ENCODE measurements at places on chromosomes 1 and 21.
A peak's percentile ranks its signal among the peaks of the same experiment; 100 is the strongest.

GRCh38 chr21:34642211-34643075 lies 26.4 kb upstream of the CLIC6 start:
- no peak for DNase-seq

DNA sequence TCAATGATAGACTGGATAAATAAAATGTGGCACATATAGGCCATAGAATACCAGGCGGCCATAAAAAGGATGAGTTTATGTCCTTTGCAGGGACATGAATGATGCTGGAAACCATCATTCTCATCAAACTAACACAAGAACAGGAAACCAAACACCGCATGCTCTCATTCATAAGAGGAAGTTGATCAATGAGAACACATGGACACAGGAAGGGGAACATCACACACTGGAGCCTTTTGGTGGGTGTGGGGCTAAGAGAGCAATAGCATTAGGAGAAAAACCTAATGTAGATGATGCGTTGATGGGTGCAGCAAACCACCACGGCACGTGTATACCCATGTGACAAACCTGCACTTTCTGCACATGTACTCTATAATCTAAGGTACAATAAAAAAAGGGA lies 883.4 kb upstream of the PRMT6 start:
- no peak for DNase-seq

DNA sequence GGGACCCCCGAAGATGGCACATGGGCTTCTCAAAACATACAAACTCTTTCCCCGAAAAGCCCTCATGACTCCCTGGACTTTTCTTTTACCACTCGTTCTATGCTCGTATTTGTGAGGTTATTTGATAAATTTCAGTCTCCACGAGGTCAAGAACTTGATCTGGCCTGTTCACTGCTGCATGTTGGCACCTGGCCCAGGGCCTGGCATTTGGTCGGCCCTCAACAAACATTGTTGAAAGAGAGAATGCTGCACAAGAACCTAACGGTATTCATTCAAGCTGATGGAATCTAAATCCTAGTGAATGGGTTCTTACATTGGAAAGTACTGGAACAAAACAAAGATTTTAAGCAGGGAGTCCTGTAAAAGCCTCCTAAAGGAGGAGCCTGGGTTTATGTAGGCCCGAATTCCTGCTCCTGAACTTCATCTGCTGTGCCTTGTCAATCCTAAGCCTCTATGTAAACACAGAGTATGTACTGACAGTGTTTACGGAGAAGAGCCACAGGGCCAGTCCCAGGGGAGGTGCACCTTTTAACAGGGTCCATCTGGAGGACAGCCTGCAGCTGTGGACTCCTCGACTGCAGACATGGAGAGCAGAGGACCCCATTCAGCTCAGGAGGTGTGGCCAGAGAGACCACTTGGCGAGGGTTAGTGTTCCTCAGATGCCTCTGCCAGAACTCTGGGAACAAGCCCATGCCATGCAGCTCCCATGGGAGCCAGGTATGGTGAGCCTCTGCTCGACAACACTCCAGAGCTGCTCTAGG lies 46.9 kb downstream of the L1TD1 start:
- no peak for DNase-seq

GRCh38 chr1:58791106-58791505 lies 7.3 kb upstream of the JUN start:
- no peak for DNase-seq

DNA sequence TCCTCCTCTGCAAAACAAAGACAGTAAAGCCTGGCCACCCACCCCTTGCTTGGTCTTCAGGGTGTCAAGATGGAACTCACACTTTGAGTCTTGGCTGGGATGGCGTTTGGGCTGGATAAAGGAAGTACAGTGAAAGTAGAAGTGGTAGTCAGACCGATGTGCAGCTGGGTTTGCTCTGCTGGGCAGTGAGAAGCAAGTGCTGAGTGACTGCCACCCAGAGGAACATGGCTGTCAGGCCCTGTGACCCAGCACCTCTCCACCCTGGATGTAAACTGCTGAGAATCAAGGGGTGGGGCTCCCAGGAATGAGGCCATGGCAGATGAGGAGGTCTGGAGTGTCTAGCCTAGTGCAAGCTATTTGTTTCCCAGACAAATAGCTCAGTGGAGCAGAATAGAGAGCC lies 51.2 kb downstream of the POFUT2 start:
- no peak for DNase-seq

- DNase-seq: no peak
Measured at GRCh38 chr1:33468531-33468930, 3.9 kb upstream of the ZSCAN20 start.

DNA sequence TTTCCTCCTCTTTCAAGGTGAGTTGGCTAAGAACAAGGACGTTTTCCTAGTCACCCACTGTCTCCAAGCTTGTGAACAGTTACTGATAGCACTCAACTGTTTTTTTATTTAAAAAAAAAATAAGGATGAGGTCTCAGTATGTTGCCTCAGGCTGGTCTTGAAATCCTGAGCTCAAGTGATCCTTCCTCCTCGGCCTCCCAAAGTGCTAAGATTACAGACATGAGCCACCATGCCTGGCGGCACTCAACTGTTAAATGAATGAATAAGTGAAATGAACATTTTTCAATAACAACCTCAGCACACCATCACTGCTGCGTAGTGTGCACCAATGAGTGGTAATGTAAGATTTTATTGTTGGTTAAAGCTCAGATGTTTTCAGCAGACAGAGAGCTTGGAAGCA lies 214.1 kb upstream of the NRIP1 start:
- DNase-seq: no peak

GRCh38 chr1:220917535-220918209 lies 38.4 kb downstream of the HLX start:
- no peak for DNase-seq

GRCh38 chr1:202163281-202164270 lies 3.2 kb upstream of the PTPN7 start:
- DNase-seq: no peak

- no peak for DNase-seq
Measured at GRCh38 chr1:119733754-119734153, 22.0 kb downstream of the PHGDH start.

GRCh38 chr1:244236101-244236500 lies 185.0 kb downstream of the ZBTB18 start:
- no peak for DNase-seq

GRCh38 chr1:29341936-29342335 lies 105.6 kb downstream of the PTPRU start:
- DNase-seq: no peak

DNA sequence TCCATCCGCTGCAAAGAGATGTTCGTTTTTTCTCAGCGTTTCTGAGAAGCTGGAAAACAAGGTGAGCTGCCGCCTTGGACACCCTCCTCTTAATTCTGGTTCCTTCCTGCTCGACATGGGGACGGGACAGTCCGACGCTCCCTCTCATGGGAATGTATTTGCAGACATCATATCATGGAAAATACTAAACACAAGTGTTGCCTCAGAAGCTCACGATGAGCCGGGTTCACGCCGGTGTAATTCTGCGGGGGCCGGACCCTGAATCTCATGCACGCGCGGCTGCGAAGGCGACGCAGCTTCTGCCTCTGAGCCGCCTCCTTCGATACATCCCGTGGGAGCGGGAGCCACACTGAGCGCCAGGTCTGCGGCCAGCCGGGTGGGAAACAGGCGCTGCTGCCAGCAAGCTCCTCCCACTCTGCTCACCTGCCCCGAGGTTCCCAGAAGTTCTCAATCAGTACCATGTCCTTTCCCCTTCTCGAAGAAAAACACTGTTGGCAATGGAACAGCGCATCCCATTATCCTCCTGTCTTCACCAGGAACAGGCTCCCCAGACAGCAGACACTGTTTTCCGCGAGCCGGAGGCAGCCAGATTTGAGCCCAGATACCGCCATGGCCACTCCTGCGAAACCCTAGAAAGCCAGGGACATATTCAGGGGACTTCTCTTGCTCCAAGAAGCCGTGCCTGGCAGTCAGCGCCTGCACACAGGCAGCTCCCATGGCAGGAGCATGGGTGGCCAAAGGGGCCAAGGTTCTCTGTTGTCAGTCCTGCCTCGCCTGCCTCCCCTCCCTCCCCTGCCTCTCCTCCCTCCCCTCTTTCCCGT lies 98.0 kb downstream of the WDR4 start:
- DNase-seq: no peak

DNA sequence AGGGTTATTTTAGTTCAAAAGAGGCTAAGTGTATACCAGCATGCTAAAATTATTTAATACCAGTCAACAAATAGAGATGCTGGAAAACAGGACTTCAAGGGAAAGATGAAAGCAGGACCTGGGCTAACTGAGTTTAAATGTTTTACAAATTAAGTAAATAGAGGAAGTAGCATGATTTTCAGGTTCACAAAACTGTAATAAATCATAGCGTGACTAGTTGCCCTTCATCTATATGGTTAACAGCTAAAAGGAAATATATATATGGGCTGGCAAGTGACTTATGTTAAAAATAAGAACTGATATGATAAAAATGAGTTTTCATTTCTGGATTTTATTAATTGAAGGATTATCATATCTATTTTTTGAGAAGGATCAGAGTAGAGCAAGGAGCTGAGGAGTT lies 25.6 kb downstream of the DPYD start:
- no peak for DNase-seq

GRCh38 chr1:194466706-194467105 lies 1280.3 kb upstream of the B3GALT2 start:
- no peak for DNase-seq

DNA sequence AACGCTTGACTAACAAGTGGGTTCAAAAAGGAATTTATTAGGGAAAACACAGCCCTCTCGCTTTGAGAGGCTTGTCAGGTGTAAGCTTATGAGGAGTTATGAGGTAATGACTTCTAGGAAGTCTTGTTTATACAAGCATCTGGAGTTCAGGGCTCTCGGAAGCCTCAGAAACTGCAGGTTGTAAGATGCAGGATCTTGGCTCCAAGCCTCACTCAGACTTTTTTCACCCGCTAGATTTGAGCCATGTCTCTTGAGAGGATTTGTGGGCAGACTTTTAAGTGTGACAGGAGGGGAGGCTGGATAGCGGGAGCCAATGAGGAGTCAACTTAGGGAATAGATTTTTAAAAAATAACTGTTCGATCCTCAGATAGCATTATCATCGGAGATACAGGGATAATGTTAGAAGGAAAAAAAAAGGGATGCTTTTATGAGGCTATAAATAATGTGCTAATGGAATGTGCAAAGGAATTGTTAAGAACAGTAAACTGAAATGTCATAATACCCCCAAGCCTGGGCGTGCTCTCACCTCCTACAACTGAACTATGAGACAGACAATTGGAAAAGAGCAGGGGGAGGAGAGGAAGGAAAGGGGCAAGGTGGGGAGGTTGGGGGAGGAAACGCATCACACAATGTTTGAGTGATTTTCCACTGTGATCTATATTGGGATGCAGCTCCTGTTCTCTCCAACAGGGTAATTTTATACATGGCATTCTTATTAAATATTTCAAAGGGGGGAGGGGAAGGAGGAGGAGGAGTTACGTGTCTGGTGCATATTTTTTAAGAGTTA lies 107.4 kb upstream of the ESRRG start:
- no peak for DNase-seq

DNA sequence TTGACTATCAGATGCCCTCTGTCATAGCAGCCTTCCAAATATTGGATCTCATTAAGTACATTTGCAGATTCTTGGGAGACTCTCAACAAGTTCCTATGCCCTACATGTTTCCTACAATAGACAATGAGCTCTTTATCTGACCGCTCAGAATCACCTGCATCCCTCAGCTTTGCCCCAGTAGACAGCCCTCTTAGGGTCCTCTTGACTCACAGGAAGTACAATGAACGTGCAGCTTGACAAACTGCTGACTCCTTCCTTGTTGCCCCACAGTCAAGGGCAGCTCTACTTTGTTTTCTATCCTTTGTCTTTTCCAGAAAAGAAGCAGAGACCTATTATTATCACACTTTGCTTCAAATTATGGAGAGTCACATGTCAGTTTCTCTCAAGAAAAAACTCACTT lies 27.6 kb downstream of the SLC44A5 start:
- DNase-seq: no peak

DNA sequence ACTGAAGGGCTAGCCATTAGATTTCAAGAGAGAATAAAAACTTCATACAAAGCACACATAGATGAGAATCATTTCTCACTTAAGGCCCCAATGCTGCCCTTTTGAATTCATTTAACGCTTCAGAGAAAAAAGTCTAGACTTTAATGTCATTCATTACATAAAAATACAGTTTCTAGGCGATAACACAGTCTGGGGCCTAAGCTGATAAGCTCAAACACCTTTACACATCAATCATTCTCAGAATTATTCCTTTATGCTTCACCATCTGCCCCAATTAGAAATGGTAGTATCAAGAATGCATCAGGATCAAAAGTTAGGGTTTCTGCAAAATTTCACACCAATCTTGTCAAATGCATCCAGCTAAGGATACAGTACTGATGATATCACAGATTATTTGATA lies 100.1 kb upstream of the HP1BP3 start:
- no peak for DNase-seq

GRCh38 chr1:89552471-89553081 lies 27.9 kb downstream of the LRRC8B start:
- peak; percentile 37 for DNase-seq

DNA sequence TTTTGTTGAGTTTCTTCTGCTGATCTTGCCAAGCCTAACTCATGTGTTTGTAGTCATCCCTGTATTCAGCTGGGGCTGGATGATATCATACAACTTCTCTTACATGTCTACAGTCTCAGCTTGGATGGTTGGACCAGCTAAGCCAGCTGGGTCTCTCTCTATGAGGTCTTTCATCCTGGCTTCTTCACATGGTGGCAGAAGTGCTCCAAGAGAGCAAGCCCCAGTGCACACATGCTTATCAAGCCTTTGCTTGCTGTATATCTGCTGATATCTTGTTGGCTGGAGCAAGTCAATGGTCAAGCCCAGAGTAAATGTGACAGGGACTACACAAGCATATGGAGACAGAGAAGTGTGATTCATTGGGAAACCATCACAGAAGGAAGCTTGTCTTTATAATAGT lies 29.2 kb upstream of the SLC44A5 start:
- no peak for DNase-seq

Measured in NCI-H2081 (cell line).